Activated naive CD4-positive, alpha-beta T cell treated with anti-CD3 and anti-CD28 coated beads, Interleukin-2, amount 50 U/mL, for 16 hours (primary cell): ENCODE measurements at places on chromosomes 11 and 22.

GRCh38 chr22:50696799-50697561 lies 24.4 kb downstream of the SHANK3 start:
- DNase-seq = peak; percentile 9

GRCh38 chr11:65478388-65479183 lies 20.3 kb upstream of the MALAT1 start:
- no peak for DNase-seq

DNA sequence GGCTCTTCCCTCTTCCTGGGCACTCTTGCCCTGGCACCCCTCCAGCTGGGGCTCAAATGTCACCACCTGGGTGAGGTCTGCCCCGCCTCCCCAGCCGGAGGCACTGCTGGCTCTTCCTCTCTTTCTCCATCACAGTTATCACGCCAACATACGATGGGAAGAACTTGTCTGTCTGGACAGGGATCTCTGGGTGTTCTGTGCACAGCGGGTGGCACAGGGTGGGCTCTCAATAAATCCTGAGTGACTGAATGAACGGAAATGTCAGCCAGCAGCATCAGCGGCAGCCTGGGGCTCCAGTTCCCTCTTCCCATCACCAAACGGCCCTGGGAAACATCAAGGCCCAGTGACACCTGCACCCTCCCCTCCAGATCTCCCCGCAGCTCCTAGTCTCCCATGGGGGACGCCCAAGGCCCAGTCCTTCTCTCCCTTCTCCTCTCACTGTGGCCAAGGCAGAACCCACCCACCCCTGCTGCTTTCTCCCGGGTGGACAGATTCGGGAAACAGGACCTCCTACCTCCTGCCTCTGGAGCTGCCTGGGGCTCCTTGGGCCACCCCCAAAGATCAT lies 440 bp upstream of the SLC25A45 start:
- no peak for DNase-seq

DNA sequence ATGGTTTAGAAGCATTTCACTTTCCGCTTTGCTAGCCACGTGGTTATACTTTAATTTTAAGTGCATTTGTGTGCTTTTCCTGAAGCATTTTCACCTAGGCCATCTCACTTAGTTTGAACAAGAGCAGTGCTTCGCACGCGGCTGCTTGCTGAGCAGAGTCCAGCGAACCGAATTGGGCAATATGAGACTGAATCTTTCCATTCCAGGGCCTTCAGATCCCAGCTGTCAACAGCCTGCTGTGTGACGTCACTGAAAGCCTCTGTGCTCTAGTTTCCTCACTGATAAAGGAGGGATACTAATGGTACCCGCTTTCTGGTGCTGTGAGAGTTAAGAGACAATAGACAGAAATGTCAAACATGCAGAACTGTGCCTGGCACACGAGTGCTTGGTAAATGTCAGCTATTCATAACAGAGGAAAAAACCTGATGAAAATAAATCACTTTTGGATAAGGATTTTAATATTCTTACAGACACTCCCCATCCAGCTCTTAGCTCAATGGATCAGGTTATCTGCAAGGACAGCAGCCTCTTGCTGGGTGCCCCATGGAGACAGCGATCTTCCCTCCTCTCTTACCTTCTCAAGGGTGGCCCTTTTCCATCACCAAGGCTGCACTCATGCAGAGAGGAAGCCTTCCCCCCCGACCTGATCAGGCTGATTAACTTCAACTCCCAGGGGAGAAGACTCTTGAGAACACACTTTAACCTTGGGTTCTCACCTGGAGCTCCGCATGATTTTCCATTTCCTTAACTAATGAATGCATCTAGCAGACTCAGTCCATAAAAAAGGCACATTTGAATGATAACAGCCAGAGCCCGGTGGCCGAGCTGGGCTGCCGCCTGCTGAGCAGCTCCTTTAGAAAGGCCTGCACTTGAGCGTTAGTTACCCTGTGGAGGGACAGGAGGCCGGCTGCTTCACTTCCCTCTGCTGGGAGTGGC lies 3.5 kb upstream of the GLB1L3 start:
- DNase-seq = no peak

GRCh38 chr11:1297011-1297575 lies 12.3 kb downstream of the TOLLIP start:
- DNase-seq = no peak

- peak; percentile 37 for DNase-seq
Measured at GRCh38 chr11:128473636-128474035, 113.7 kb downstream of the ETS1 start.
